ENCODE measurements at places on chromosomes 16 and 17.

DNA sequence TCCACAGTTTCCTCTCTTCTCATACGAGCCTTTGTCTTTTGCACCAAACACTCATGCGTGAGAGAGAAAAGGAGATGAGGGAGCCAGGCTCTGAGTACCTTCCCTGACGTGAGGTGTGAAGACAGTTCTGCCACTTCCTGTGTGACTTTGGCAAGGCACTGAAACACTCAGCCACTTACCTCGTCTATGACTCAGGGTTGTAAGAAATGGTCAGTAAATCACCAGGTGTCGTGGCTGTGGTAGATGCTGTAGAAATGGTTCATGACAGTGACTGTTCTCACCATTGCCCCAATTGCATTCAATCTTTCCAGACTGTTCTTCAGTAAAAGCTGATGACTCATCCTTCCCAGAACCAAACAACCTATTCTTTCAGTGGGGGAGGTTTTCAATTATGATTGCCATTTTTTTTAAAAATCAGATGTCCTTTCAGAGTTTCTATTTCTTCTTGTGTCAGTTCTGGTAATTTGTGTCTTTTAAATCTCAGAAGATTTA is 49.2 kb upstream of the CBFA2T3 start:
- no peak for DNase-seq

DNA sequence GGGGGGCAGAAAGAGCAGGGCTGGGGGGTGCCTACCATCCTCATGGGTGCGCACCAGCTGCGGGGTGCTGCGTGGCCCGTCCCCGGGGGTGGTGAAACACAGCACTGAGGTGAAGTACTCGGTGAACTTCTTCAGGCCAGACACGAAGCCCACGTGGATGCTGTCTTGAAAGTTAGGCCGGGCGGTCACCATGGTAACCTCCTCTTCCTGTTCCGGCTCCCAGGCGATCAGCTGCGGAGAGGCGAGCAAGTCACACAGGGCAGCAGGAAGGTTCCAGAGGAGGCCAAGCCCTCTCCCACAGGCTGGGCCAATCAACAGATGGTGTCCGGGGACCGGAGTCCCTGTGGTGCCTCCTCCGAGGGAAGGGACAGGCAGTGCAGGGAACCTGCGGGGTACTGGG is 90.1 kb upstream of the CDC42EP4 start:
- no peak for DNase-seq

DNA sequence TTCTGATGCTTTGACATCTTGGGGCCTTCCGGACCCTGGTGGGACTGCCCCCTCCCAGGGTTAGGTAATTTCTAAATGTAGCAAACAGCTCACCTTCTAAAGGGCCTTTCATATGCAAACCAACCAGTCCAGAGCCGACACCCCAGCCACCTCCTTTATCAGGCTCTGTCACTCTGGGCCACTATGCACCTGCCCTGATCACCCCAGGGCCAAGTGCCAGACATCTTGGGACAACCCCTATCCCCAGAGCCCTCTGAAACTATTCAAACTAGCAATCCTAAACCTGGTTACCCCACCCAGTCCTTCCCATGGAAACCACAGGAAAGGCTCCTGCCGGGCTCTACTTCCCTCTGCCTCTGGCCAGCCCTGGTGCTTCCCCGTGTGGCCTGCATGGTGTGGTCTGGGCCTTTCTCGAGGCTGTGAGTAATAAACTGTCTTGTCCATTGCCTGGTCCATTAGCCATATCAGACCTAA is 91.2 kb upstream of the TNRC6C start:
- DNase-seq = no peak

DNA sequence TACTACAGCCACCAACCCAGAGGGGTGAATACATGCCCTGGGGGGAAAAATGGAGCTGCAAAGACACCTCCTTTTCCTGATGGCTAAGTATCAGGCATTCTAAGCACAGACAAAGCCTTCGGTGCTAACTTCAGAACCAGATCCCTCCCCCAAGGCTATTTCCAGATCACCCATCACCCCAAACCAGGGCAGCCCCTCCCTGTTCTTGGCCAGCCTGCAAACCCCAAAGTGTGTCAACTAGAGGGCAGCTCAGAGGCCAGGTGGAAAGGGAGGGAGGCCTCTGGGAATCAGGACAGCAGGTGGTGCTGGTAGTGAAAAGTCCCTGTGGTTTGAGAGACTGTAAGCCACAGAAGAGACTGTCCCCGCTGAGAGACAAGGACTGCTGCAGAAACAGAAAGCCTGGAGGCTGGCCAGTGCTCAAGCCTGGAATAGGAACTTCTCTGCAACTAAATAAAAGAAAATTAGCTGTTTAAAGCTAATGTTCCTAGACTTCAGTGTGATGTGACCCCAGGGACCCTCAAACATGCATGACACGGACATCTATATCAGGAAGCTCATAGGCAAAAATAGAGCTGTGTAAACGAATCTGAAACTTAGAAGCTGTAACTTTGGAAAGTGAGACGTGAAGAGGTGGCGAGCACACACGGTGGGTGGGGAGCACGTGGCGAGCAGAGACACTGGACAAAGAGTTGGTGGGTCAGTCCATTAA is 9.1 kb downstream of the TUBG1 start:
- DNase-seq = no peak

GRCh38 chr16:68907297-68907696 is 64.0 kb downstream of the TANGO6 start:
- no peak for DNase-seq
